ENCODE measurements at places on chromosomes 7 and 10. TPM values are rescaled to one million over a fixed set of nuclear protein-coding genes. Genes with fewer than 3 reads are reported as not detected.

Gene WIPF3
- total RNA-seq, result not detected

Gene CPXM2
- total RNA-seq, result not detected

Gene CALHM3
- total RNA-seq, result not detected

Gene PLXDC2
- not detected for total RNA-seq

Gene LIPF
- not detected for total RNA-seq

Gene TSPAN12
- total RNA-seq, result not detected

Gene VAX1
- not detected for total RNA-seq

Gene GPER1
- total RNA-seq, result not detected

Gene PAPOLB
- not detected for total RNA-seq

Gene LIPM
- not detected for total RNA-seq

Gene MSMB
- total RNA-seq, result not detected

Gene HOXA10
- total RNA-seq, result not detected

Measured in activated naive CD4-positive, alpha-beta T cell treated with anti-CD3 and anti-CD28 coated beads for 36 hours (primary cell).